CD4-positive, alpha-beta T cell treated with Interleukin-15 for 4 hours (primary cell): ENCODE measurements at places on chromosomes 16 and 17.
A peak's percentile ranks its signal among the peaks of the same experiment; 100 is the strongest.

- DNase-seq: no peak
Observed at GRCh38 chr16:81842564-81843242, 63.6 kb downstream of the PLCG2 start.

- no peak for DNase-seq
Observed at GRCh38 chr17:81577278-81578000, 25.3 kb upstream of the FAAP100 start.

- peak; percentile 28 for DNase-seq
Observed at GRCh38 chr17:9566067-9566466, 9.6 kb downstream of the STX8 start.

DNA sequence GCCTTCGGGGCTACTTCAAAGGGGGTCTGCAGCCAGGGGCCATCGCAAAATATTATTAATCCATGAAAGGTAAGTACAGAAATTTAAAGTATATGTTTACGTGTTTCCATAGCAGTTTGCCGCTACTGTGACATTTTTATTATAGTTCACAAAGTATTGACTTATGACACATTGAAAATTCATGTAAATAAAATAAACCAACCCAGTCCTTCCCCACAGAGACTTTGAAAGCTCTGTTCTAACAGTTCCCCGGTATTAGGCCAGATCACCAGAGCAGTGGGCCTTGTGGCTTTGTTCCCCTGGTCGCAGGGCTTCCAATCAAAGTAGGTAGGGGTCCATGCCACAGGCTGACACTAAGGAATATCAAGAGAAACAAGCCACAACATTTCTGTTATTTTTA, 13.9 kb downstream of the KIAA0753 start:
- no peak for DNase-seq

DNA sequence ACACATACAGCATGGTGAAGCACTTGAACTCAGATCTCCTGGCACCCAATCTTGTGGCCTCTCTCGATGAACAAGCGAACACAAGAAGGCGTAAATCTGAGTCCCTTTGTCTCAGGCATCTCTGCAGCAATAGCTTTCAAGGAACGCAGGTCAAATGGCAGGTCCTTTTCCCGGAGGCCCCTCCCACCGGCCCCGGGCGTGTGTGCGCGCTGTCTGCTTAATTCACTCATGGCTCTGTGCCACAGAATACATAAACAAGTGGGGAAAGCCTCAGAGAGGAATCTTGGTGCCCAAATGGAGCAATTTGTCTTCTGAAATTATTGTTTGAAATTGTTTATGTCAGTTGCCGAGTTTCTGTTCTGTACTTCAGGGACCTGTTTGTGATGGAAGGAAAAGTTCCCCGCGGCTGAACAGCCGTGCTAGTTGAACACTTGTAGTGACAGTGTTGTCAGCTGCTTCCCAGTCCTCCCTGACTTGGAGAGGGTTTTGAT, 14.8 kb downstream of the MYOCD start:
- DNase-seq: no peak

DNA sequence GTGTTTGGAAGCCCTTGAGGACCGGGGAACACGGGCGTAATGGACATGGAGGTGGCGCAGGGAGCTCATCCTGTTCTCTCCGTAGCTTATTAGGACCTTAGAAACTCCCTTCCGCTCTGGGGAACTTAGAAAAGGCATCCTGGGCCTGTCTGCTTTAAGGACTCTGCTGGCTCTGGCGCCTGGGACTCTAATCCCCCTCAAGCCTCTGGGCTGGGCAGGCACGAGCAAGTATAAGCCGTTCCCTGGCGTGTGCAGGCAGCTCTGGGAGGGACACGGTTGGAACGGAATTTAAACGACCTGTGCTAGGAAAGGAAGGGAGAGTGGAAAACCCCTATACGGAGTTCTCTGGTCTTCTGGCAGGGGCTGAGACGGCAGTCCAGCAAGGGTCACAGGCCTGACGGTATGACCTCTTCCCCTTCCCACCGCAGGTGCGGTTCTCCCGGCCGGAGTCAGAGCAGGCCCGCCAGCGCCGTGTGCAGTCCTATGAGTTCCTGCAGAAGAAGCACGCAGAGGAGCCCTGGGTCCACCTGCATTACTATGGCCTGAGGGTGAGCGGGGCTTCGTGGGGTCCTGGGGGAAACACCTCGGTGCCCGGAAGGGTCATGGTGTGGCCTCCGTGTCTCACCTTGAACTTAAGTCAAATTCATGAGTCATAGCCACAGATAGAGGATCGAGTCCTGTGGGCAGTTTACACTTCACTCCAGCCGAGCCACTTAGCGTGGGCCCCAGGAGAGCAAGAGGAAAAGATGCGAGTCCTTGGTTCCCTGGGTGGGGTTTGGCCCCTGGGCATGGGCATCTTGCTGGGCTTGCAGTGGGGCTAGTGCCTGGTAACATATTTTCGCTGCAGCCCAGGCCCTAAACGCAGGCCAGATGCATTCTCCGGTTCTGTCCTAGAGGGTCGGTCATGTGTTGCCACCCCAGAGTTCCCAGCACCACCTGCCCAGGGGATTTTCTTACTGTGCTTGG, 17.7 kb downstream of the POLR3E start:
- no peak for DNase-seq

GRCh38 chr17:54408731-54409130, 491.9 kb upstream of the TOM1L1 start:
- DNase-seq: no peak

DNA sequence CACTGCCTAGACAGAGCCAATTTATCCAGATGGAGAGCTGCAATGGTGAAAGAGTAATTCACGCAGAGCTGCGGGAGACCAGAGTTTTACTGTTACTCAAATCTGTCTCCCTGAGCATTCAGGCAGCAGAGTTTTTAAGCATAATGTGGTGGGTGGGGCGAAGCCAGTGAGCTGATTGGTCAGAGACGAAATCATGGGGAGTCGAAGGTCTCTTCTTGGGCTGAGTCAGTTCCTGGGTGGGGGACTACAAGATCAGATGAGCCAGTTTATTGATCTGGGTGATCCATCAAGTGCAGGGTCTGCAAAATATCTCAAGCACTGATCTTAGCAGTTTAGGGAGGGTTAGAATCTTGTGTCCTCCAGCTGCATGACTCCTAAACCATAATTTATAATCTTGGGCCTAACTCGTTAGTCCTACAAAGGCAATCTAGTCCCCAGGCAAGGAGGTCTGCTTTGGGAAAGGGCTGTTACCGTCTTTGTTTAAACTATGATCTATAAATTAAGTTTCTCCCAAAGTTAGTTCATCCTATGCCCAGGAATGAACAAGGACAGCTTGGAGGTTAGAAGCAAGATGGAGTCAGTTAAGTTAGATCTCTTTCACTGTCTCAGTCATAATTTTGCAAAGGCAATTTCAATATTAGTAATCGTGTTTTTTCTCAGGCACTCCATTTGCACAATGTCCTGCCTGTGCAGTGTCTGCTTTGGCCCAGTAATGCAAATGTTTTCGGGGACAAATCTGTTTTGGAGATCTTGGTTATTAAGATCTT, 27.0 kb downstream of the PIGL start:
- DNase-seq: no peak

- DNase-seq: no peak
Observed at GRCh38 chr16:88538366-88539060, 31.7 kb upstream of the ZC3H18 start.

DNA sequence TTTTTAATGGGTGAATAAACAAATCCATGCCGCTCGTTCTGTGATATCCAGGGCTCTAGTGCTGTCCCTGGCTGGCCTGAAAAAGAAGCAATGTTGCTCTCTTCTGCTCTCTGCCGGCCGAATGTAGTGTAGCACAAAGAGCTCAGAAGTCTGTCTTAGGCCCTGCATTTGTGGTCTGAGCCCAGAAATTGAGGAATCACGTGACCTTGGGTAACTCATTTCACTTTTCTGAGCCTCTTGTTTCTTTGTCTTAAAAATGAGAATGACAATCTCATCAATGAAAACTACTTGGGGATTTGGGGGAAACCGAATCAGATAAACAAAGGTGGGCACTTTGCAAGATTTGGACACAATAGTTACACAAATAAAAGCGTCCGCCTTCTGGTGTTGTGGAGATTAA, 381.6 kb upstream of the ASIC2 start:
- peak; percentile 26 for DNase-seq

- no peak for DNase-seq
Observed at GRCh38 chr16:16028311-16028999, 79.0 kb downstream of the ABCC1 start.

DNA sequence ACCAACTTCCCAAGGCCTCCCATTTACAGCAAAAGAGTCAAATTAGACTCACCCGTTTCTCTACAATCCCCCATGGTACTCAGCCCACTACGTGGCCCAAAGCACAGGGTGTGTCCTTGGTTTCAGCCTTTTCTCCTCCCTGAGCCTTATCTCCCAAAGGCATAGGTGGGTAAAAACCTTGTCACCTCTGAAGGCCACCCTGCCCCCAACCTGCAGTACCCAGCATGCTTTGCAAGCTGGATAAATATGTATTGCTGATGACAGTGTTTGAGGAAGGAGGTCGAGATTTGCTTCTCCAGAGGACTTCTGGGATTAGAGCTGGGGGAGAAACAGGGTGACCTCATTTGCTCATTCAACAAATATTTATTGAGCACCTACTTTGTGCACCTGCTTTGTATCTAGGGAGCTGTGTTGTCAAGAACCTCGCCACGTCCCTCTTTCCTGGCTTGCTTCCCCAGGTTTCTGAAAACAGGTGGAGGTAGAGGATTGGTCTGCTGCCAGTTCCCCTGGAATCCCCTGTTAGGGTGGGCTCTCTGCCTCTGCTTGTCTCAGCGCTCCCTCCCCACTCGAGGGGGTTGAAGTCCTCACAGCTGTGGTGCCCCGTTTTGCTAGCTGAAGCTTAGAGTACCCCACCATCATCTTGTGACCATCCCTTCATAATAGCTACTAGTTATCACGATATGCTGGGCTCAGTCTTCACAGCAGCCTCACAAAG, 3.0 kb downstream of the LASP1 start:
- DNase-seq: no peak

- no peak for DNase-seq
Observed at GRCh38 chr16:19172098-19172780, 4.2 kb downstream of the SYT17 start.

- no peak for DNase-seq
Observed at GRCh38 chr16:2172688-2173335, 17.2 kb downstream of the TRAF7 start.

- DNase-seq: peak; percentile 57
Observed at GRCh38 chr17:42221886-42222745, 27.8 kb upstream of the GHDC start.

DNA sequence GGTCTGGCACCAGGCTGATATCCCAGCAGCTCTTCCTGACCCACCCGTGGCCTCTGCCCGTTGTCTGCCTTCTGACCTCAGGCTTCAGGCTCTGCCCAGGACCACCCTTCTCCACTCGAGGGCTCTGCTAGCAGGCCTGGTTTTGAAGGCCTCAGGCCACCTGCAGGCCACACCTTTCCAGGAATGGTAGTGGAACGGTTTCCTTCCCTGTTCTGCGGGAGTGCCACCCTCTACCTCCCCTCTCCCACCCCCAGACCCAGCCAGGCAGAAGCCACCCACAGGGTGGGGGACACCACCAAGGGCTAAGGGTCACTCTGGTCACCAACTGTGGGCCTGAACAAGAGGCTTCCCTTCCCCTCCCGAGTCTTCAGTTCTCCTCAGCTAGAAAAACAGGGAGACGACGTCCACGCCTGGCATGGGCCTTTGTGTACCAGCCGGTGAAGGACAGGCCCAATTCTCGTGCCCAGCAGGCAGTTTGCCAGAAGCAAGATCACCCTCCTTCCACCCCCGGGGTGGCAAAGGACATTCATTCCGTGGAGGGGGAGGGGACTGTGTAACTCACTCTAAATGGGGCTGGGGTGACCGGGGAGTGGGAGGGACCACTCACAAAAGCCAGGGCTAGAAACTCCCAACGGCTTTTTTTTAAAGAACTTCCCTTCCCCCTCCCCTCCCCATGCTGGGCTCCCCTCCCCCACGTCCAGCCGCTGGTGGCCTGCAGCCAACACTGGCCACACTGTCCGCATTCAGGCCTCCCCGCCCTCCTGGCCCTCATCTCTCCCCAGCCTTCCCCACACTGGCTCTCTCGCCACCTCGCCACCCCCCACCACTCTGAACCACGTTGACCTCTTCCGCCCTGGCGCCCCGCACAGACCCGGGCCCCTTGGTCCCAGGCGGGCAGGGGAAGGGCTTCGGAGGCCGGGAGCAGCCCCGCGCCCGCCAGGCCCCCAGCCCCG, 7.7 kb downstream of the CBX4 start:
- DNase-seq: no peak

GRCh38 chr17:7882629-7883028, 6.0 kb upstream of the CHD3 start:
- no peak for DNase-seq

GRCh38 chr17:8101721-8102120, 14.2 kb upstream of the ALOX12B start:
- DNase-seq: no peak

GRCh38 chr16:65415460-65415859, 293.6 kb upstream of the CDH11 start:
- no peak for DNase-seq

DNA sequence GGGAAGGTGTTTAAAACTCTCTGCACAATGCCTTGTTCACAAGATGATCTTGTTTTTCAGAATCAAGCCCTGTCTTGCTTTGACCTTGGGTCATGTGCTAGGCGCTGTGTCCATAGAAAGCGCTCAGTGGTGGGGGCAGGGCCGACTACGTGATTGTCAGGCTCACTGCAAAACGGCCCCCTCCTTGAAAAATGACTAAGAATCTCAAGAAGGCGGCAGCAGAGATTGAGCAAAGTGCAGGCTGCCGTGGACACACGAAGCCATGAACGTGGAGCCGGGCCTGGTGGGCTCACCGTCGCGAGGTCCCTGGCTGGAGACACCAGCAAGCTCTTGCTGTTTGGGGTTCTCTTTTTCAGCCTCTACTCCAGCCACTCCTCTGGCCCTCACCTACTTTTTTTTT, 10.2 kb downstream of the ATP2C2 start:
- DNase-seq: no peak

GRCh38 chr16:21703589-21704174, 39.9 kb downstream of the OTOA start:
- no peak for DNase-seq

DNA sequence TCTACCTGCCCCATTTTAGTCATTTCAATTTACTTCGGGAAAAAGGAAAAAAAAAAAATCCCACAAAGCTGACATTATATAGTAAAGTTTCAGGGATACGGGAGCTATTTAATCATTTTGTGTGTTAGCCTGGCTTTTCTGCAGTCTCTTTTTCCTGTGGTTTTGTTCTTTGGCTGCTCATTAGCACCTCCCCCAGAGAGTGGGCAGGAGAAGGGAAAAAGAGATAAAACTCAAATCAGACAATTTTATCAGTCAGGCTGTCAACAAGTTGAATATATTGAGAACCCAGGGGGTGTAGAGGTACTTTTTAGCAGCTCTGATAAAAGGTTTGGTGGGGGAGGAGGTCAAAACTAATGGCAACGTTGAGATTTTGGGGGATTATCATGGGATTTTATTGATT, 559.0 kb upstream of the PSMD7 start:
- no peak for DNase-seq
